ENCODE measurements at places on chromosomes 5 and 9.

GRCh38 chr9:123965801-123966686 is 36.1 kb upstream of the DENND1A start:
- no peak for DNase-seq

DNA sequence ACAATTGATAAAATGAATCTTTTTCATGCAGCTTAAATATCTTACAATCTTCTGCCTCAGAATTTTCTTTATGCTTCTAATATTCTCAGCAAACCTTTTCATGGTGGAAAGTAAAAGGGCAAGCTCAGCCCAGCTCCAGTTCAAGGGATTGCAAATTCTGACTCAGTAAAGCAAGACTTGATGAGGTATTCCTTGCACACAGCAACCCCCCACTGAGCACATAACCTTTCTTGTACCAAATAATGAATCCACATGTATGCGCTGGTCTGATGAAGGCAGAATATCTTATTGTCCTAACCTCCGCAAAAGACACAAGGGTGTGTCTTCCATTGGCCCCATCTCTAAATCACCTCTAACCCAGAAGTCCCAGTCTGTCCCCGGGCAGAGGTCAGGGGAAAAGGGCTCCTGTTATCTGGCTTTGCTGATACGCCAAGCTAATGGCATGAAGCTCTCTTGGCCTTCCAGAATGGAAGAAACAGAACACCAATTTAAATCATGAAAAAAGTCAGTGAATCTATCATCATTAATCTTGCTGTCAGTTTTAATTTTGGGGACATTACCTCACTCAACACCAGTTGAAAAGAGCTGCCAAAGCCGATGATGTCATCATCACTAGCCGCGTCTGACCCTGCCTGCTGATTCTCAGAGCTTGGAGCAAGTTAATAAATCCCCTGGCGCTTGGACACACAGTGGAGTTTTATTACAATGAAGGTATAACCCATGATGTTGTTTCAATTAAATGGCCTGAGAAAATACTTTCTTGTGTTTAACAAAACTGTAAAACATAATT is 592.5 kb upstream of the CLINT1 start:
- DNase-seq = no peak

DNA sequence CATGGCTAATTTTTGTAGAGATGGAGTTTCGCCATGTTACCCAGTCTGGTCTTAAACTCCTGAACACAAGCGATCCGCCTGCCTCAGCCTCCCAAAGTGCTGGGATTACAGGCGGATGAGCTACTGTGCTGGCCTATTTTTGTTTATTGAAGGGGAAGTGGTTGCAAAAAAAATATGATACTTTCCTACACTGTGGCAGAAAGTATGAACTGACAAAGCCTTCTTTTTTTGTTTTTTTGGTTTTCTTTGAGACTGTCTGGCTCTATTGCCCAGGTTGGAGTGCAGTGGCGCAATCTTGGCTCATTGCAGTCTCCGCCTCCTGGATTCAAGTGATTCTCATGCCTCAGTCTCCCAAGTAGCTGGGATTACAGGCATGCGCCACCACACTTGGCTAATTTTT is 50.9 kb downstream of the OSTF1 start:
- no peak for DNase-seq

DNA sequence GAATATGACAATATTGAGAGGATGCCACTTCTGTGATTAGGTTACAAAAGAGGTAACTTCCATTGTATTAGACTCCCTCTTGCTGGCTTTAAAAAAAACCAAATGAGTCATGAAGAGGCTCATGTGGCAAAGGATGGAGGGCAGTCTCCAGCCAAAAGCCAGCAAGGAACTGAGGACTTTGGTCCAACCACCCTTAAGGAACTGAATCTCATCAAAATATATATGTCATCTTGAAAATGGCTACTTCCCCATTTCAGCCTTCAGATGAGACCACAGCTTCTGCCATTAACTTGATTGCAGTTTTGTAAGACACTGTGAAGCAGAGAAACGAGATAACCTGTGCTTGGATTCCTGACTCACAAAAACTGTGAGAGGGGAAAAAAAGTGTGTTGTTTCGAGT is 15.5 kb upstream of the TRIM32 start:
- DNase-seq = no peak

DNA sequence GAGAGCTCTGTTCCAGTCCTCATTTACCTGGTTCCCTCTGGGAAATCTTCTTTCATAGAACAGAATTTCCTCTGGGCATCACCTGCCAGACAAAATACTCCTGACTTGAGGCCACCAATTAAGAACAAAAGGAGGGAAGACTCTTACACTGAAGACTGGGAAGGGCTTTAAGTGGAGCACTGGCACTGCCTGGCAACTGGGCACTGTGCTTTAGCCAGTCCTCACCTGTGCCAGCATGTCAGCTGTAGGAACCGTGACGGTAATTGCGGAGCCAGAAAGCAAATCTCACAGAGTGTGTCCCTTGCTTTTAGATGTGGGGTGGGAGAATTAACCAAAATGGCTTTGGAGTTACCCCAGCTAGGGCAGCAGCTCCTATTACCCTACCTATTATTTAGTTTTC is 40.6 kb downstream of the FAM219A start:
- DNase-seq = no peak

DNA sequence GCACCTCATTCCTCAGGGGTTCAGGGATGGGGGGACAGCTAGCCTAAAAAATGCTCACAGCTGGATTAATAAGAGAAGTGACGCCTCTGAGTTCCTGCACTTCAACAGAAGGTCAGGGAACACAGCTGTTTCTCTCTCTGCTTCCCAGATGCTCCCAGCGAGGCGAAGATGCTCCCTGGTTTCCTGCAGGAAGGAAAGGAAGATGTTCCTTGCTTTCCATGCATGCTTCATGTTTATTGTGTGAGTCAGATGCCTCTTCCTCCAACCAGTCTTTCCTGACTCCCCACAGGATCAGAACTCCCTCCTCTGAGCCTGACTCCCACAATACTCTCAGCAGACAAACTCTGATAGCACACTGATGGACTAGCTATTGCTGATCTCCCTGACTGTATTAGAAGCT is 71.9 kb downstream of the MFAP3 start:
- peak; percentile 65 for DNase-seq

DNA sequence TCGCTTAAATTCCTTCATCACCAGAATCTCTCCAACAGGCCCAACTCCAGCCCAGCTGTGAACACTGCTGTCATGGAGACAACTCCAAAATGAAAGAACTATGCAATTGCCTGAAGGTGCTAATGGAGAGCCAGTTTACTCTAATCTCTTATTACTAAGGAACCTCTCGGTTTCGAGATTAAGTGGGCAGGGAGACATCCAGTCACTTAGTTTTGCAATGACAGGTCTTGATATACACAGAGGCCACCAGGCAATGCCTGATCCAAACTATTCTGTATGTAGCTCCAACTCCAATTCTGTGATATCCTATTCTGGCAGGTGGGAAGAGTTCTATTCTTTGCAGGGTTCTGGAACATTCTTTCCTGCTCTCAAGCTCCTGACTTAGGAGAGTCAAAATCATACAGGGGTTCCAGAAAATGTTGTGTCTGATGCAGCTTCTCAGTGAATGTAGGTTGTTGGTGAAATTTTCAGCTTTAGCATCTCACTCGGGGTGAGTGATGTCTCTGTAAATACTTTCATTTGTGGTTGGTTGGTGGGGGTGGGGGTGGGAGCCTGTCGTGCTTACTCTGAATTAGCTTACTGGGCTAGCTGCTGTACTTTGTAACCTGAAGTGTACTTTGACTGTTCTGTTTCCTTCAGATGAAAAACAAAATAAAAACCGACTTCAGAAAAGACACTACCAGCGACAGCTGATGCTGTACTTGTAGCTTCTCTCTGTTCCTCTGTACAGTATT is 170.9 kb downstream of the PALM2AKAP2 start:
- no peak for DNase-seq

DNA sequence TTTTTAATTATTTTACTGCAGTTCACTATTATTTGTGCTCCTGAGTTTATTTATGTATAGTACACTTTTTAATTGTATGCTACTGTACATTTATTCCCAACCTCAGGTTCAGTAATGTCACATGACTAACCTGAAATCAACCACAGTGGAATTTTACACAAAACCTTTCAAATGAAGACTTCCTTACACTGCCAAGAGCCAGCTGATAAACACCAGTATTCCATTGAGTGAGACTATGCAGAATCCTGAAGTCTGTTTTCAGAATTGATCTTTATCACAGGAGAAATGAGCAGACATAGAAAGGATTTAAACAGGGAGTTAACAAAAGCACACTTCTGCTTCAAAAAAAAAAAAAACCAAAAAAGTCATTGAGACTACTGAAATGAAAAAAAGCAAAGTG is 219.5 kb downstream of the PRR16 start:
- DNase-seq = no peak

DNA sequence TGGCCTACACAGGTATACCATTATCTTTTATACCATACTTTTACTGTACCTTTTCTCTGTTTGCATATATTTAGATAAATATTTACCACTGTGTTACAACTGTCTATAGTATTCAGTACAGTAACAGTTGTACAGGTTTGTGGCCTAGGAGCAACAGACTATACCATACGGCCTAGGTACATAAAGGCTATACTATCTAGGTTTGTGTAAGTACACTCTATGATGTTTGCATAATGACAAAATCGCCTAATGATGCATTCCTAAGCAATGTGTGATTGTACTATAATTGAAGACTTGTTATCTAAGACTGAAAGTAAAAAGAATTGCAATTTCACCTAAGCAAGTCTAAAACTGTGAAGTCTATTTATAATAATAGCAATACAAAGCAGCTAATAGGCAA is 3.9 kb downstream of the C9orf72 start:
- DNase-seq = peak; percentile 1

- DNase-seq = peak; percentile 83
Measured at GRCh38 chr5:123776761-123777160, 264.8 kb downstream of the CSNK1G3 start.

DNA sequence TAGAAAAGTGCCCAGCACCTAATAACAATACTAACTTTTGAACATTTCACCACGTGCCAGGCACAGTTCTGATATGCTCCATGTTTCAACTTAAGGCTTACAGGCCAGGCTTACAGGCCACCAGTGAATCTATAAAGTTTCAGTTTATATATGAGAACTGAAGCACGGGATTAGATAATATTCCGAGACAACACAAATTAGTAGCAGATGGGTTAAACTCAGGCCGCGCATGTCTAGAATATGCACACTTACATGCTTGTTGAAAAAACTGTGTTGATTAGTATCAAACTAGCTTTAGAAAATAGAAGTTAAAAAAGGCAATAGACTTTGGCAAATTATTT is 587.9 kb downstream of the MTRR start:
- DNase-seq = peak; percentile 64

- peak; percentile 38 for DNase-seq
Measured at GRCh38 chr9:108180541-108180940, 675.2 kb downstream of the ACTL7B start.

GRCh38 chr5:169753795-169754194 is 116.7 kb downstream of the DOCK2 start:
- peak; percentile 61 for DNase-seq

DNA sequence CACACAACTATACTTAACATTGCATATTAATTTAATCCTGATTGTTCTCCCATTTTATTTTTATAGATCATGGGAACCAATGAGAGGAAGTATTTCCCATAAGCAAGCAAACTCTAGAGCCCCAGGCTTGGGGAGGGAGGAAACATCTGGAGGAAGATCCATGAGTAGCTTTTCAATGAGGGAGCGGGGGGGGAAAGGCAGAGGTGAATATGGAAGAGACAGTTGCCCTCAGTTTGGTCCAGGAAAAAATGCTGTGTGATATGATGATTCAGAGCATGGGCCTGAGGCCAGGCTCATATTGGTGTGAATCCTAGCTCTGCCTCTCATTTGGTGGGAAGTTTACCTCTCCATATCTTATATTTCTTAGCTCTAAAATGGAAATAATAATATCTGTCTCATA is 42.2 kb upstream of the ALDOB start:
- DNase-seq = peak; percentile 52

- no peak for DNase-seq
Measured at GRCh38 chr9:137970686-137971476, 93.3 kb downstream of the CACNA1B start.
